ENCODE measurements at places on chromosomes 1 and 21.
A peak's percentile ranks its signal among the peaks of the same experiment; 100 is the strongest.

GRCh38 chr1:6466023-6466422, at the start of gene TNFRSF25:
Gene TNFRSF25, minus strand, starts transcription at chr1:6466173. Its CDS starts 66 bp downstream, at chr1:6466107.
- peak; percentile 78 for ATAC-seq

- no peak for ATAC-seq
These were observed 11.5 kb downstream of the KCNA2 start for GRCh38 chr1:110594456-110595352.

GRCh38 chr1:214427871-214428277, 123.5 kb downstream of the PTPN14 start:
- peak; percentile 96 for ATAC-seq

GRCh38 chr1:213166852-213167251, 115.8 kb downstream of the RPS6KC1 start:
- no peak for ATAC-seq

DNA sequence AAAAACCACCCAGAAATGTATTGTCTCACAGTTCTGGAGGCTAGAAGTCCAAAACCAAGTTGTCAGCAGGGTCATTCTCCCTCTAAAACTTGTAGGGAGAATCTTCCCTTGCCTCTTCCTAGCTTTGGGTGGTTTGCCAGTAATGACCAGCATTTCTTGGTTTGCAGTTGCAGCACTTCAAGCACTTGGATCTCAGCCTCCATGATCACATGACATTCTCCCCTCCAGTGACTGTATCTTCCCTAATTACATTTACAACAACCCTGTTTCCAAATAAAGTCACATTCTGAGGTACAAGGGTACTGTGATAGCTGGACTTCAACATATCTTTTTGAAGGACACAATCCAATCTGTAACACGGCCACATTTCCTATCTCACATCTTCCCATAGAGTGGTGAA, 37.2 kb downstream of the EVI5 start:
- no peak for ATAC-seq

- no peak for ATAC-seq
These were observed 86.6 kb downstream of the HLCS start for GRCh38 chr21:36879827-36880226.

GRCh38 chr21:16535102-16535422, 805.3 kb downstream of the USP25 start:
- no peak for ATAC-seq

DNA sequence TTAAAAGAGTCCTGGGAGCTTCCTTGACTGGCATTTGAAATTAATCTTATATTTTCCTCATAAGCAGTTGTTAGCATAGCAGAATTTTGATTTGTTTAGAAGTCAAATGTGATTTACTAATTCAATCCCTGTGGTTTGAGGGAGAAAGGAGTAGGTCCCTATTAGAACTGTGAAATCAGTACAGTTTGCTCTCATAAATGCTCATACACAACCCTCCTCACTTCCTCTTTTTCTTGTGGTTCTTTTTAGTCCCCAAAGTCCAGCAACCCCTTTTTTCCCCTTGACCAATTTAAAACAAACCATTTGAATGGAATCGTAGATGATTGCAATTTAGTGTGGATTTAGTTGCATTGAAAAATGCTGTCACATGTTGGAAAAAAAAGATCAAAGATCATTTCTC, 9.2 kb upstream of the IFI44 start:
- no peak for ATAC-seq

DNA sequence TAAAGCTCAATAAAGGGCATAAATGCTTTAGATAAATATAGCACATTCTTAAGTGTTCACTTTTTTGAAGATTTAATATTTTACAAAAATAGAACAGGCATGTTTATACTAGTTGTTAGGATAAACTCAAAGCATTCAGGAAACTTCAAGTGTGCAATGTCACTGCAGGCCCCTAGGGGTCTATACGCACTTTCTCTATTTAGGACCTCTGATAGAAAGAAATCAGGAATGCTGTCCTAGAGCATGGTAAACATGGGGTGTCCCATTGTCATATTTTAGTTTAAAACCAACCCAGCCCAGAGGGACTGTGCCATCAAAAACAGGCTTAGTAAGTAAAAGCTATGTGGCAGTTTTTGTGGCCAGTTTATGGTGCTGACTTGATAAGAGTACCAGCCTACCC, 102.2 kb downstream of the BARHL2 start:
- ATAC-seq, result no peak

DNA sequence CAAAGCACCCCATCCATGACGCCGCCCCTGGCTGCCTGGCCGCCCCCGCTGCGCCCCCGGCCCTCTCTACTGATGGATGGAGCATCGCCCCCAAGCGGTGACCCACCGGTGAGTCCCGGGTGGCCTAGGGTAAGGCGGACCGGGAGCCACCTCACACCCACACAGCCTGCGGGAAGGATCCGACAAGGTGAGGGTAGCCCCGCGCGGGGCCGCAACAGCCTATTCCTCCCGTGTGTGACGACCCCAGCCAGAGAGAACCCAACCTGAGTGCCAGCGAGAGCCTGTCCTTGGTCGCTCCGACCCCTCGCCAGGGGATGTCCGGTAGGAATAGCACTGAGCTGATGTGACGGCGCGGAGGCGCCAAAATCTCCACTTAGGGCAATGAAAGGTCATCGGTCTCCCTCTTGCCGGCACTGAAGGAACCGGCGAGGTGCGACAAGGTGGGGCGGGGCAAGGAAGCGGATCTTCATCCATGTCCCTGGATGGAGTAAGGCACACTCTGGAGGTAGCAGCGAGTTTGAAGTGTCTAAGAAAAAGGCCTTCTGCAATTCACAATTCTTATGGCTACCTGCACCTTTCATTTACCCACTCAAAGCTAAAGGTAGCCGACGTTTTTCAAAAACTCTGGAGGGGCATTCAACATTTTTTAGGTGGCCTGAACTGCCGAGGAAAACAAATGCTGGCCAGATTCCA, 19.7 kb upstream of the CHIA start:
- no peak for ATAC-seq

- ATAC-seq, result no peak
These were observed 195.5 kb upstream of the NCAM2 start for GRCh38 chr21:20802631-20803260.

GRCh38 chr1:94903280-94904009, 23.5 kb downstream of the CNN3 start:
- no peak for ATAC-seq

DNA sequence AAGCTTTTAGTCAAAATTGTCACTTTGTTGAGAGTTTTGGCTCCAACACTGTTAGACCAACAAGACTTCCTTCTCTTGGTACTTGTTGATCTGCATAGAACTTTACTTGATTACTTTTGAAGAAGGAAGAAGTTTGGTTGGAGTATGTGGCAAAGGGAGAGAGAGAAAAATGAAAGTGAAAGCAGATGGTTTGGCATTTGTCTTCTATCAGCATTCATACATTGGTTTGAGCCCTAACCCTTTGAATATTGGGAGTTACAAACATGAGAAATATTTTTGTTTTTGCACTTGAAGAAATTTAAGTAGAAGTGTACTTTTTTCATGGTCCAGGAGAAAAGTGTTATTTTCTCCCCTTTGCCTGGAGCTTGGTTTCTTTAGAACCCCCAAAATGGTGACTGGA, 169.8 kb downstream of the ADGRL4 start:
- ATAC-seq, result no peak

DNA sequence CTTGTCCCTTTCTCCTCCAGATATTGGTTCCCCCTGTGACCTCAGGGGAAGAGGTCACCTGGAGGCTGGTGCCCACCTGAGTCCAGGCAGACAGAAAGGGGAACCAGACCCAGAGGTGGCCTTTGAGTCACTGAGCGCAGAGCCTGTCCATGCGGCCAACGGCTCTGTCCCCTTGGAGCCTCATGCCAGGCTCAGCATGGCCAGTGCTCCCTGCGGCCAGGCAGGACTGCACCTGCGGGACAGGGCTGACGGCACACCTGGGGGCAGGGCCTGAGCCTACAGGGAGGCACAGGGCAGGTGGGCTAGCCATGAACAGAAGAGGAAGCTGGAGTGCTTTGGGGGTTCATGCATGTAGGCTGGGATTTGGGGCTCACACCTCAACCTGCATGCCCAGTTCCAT, 2.7 kb downstream of the TNFRSF14 start:
- ATAC-seq, result no peak

DNA sequence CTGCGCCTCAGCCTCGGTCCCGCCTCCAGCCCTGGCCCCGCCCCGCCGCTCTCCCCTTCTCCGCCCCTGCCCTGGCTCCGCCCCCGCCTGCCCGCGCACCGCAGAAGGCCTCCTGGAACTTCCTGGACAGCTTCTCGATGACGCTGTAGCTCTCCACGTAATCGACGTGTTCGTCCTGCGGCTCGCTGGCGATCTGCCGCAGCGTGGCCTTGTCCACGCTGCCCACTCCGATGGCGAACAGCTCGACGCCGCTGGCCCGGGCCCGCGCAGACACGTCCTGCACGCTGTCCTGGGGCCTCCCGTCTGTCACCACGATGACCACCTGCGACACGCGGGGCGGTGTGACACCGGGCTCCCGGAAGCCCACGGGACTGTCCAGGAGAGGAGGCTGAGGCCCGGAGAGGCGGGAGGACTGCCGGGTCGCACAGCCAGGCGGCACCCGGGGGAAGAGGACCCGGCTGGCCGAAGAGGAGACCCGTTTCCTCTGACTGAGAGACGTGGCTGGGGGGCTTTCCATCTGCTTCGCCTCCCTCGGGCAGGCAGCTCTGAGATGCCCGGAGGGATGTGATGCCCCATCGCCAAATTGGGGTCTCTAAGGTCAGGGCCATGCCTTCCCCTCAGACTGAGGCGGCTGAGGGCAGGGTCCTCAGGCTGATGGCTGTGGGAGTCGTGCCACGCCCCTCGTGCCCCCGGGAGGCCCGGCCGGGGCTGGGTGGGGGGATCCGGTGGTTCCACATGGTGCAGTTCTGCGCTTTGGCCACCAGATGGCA, 4.6 kb downstream of the MATN1 start:
- peak; percentile 69 for ATAC-seq

- ATAC-seq, result no peak
These were observed 55.4 kb downstream of the ALPL start for GRCh38 chr1:21564521-21565095.

DNA sequence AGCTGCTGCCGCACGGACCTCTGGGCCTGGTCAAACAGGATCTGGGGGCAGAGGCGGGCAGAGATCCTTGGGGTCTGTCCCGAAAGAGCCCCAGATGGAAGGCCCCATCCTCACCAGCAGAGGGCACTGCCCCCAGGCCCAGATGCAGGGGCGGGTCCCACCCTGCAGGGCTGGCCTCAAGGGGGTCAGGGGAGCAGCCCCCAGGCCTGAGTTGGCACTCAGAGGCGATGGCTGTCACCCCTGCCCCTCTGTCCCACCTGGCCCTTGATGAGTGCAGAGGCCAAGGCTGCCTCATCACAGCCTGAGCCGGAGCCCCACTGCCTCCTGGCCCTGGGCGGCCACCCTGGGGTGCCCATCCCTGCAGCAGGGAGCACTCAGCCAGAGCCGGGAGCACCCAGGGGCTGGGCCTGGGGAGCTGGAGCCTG, 5.7 kb downstream of the ACAP3 start:
- ATAC-seq, result no peak

- no peak for ATAC-seq
These were observed 28.5 kb upstream of the SDE2 start for GRCh38 chr1:226027538-226028217.

DNA sequence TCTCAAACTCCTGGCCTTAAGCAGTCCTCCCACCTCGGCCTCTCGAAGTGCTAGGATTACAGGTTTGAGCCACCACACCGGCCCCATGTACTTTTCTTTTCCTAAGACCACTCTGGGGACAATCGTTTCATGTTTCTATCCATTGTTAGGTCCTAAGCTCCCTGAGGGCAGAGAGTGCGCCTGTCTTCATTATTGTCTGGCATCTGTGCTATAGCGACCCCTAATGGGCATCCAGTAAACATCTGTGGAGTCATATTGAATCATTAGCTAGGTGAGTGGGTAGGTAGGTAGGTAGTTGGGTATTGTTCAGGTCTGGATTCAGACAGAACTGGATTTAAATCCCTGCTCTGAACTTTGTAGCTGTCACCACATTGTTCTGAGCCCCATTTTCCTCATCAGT, 66.1 kb downstream of the TMEM53 start:
- ATAC-seq, result no peak

DNA sequence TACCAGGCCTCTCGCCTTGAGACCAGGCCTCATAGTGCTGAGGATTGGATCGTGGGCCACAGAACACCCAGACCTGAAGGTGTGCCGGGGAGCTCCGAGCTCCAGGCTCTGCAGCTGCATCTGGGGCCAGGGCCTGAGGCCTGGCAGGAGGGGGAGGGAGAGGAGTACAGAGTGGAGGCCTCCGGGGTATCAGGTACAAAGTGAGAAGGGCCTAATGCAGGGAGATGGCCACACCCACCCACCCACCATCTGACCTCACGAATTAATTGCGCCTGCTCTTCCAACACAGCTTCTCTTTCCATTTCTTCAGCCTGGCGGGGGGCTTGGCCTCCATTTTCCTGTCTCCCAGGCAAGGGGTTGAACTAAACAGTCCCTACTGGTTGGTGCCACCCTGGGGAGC, 99.4 kb upstream of the ARHGEF16 start:
- no peak for ATAC-seq

- ATAC-seq, result peak; percentile 51
These were observed 7.3 kb upstream of the GNL2 start for GRCh38 chr1:37602750-37603694.

- peak; percentile 37 for ATAC-seq
These were observed 2.8 kb downstream of the IFI16 start for GRCh38 chr1:159012495-159012894.

DNA sequence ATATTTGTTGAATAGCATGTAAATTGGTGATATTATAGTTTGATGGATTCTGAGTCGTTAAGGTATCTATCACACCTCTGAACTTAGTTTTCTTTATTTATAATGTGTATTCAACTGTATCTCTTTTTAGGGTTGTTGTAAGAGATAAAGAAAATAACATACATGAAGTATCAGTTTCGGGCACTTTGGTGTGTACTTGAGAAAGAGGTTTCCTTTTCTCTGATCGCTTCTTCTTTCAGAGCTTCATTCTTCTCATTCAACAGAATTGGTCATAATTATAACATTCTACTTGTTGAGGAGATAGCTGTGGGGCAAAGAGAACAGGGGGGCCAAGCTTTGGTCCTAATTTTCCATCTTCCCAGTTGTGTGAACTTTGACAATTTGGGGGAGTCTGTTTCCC, 508.0 kb downstream of the PLPP3 start:
- no peak for ATAC-seq

DNA sequence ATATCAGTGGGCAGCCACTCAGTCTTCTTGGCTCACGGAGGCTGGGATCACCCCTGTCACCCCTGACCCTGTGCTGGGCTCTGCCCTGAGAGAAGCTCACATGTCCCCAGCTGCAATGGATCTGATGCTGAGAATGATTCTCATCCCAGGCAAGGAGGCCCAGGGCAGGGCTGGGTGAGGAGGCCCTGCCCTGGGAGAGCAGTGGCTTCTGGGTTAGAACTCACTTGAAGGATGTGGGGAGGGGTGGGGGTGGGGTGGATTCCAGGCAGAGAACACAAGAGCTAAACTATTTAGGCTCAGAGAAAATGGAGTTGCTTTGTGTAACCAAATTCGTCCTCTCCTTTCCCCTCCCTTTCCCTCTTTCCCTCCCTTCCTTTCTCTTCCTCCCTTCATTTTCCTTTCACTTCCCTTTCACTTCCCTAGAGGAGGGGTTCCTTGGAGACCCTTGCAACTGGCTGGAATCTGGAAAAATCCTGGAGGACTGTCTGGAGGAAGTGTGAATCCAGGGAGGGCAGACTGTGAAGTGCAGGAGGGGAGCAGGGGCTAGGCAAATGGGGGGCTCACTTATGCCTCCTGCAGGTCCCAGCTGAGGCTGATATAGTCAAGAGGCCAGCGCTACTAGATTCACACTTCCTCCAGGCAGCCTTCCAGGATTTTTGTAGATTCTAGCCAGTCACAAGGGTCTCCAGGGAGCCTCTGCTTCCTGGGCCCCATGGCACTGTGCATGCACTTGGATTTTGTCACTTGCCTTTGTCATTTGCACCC, 47.0 kb downstream of the IGSF21 start:
- ATAC-seq, result no peak

All from activated CD4-positive, CD25-positive, alpha-beta regulatory T cell treated with anti-CD3 and anti-CD28 coated beads, Interleukin-2, amount 50 U/mL, for 24 hours (primary cell).